Small intestine (tissue), 16 donors: ENCODE measurements at places on chromosomes 2 and 18. TPM values are rescaled to one million over a fixed set of nuclear protein-coding genes. Genes with fewer than 3 reads are reported as not detected.

DNA sequence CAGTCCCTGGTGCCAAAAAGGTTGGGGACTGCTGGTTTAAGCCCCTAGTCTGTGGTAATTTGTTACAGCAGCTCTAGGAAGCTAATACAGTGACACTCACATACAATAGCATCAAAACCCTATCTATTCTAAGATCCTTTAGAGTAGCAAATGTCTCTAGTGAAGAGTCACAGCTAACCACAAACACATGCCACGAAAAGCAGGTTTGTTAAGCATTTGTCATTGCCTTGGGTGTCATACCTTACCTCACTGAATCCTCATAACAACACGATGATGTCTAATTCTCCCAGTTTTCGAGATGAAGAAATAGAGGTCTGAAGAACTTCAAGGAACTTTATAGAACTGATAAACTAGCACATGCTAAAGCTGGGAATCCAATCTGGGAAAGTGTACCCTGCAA, 29.6 kb upstream of the RNF152 start:
- no peak for DNase-seq

DNA sequence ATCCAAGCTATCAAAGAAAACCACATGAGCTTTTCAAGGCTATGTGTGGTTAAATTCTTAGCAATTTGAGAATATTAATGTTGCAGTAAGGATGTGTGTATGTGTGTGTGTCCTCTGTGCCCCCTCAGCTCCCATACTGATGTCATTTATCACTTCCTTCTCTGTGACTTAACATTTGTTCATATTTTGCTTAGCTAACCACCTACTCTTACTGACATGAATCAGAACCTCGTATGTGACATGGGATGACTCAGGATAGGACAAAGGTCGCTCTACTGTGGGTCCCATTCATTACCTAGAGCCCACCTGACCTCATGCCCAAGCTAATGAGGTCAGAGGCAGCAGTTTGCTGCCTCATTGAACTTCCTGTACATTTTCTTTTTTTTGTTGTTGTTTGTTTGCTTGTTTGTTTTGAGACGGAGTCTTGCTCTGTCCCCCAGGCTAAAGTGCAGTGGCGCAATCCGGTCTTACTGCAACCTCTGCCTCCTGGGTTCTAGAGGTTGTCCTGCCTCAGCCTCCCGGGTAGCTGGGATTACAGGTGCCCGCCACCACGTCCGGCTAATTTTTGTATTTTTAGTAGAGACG, 36.3 kb downstream of the MOGAT1 start:
- DNase-seq = peak; percentile 34

KCNIP3 gene
- polyA plus RNA-seq = 3.8 TPM

DNA sequence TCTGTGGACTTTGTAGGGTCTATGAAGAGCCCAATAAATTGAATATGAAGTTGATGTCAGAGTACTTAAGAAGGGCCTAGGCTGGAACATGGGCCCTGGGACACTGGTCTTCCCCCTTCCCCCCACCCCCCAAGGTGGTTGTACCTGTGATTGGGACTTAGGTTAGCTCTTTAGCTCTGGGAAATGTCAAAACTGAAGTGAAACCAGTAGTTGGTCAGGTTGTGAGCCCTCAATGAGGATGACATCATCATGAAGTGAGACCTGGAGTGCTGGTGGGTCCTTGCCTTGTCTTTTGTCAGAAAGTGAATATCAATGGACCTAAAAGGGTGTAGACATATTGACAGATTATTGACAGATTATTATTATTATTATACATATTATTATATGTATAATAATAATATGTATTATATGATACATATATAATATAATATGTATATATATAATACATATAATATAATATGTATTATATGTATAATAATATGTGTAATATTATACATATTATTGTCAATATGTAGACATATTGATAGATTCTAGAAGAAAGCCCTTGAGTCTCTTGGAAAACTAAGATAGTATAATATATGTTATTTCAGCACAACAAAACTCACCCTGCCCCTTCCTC, 5.4 kb downstream of the MARS2 start:
- DNase-seq = no peak
